ENCODE measurements at places on chromosomes 16 and 17. TPM values are rescaled to one million over a fixed set of nuclear protein-coding genes. Genes with fewer than 3 reads are reported as not detected.

- H3K27me3 ChIP-seq = no peaks in the 10 kb centered on the region
- peaks cover 30% of the 10 kb centered on the region for H3K4me1 ChIP-seq
- peak overlapping the region; percentile 90 for H3K4me3 ChIP-seq
- peak overlapping the region; percentile 97 for H3K27ac ChIP-seq
- no peaks in the 10 kb centered on the region for H3K36me3 ChIP-seq
- peak; percentile 9 for DNase-seq
Measured at GRCh38 chr16:71807905-71808592, 585 bp downstream of the AP1G1 start.

DNA sequence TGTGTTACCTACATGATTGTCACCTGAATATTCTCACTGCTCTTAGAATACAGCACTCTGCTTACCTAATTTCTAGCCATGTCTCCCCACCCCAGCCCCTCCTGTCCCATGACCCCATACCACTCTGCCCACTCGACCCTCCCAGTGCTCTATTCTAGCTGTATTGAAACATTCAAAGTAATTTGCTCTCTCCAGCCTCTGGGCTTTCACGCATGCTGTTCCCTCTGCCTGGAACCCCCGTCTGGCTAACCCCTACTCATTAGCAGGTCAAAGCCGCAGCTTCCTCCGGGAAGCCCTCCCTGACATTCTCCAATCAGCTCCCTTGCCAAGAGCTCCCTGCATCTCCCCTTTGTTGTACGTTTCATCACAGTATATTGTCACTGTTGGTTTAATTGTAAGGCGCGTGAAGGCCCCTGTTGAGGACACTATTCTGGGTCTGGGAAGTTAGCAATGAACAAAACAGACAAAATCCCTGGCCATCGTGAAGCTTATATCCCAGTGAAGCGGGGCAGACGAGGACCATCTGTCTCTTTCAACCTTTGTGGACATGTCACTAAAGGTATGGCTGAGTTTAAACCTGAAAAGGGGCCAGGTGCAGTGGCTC, 72.3 kb upstream of the LHX1 start:
- no peak overlapping the region for H3K27ac ChIP-seq
- no peak overlapping the region for H3K4me3 ChIP-seq
- no peaks in the 10 kb centered on the region for H3K27me3 ChIP-seq
- no peaks in the 10 kb centered on the region for H3K4me1 ChIP-seq

DNA sequence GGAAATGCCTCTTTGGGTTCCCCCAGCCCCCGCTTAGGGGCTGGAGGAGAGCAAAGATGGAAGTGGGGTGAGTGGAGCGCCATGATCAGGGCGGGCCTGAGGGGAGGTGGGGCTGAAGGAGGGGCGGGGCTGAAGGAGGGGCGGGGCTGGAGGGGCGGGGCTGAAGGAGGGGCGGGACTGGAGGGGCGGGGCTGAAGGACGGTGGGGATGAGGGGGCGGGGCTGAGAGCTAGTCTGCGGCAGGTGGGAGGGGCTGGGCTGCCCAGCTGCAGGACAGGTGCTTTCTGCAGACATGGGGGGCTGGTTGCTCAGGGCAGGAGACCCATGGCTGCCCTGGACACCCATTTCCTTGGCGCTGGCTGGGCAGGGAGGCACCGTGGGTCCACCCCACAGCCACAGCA, 39.1 kb upstream of the PABPN1L start:
- H3K27me3 ChIP-seq = no peaks in the 10 kb centered on the region
- no peak overlapping the region for H3K27ac ChIP-seq
- no peak overlapping the region for H3K4me3 ChIP-seq
- H3K4me1 ChIP-seq = no peaks in the 10 kb centered on the region
- no peak for DNase-seq

Gene ZP2
- not detected for total RNA-seq

DNA sequence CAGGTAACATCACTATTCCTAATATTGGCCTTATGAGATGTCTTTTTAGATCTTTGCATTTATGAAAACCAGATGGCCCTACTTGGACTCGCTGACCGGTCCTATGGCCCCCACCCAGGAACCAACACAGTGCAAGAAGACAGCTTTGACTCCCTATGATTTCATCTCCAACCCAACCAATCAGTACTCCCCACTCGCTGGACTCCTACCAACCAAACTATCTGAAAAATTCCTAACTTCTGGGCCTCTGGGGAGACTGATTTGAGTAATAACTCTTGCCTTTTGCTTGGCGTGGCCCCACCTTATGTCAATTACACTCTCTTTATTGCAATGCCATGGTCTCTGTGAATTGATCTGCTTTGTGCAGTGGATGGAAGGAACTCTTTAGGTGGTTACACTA, 828.9 kb downstream of the CDH11 start:
- no peak overlapping the region for H3K27ac ChIP-seq
- no peaks in the 10 kb centered on the region for H3K27me3 ChIP-seq
- no peak for DNase-seq
- H3K4me3 ChIP-seq = no peak overlapping the region
- H3K4me1 ChIP-seq = no peaks in the 10 kb centered on the region

GRCh38 chr16:17446661-17447060, 24.1 kb downstream of the XYLT1 start:
- no peaks in the 10 kb centered on the region for H3K27me3 ChIP-seq
- DNase-seq = no peak
- H3K4me3 ChIP-seq = no peak overlapping the region

DNA sequence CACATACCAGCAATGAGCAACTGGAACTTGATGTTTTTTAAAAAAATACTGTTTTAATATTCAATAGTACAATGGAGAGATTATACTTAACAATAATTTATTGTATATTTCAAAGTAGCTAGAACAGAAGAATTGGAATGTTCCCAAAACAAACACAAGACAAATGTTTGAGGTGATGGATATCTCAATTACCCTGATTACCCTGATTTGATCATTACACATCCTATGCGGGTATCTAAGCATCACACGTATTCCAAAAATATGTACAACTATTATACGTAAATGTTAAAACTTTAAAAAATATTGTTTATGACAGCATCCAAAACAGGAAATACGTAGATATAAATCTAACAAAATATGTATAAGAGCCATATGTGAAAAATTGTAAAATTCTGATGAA, 96.8 kb downstream of the DYNLRB2 start:
- H3K27ac ChIP-seq = no peak overlapping the region
- H3K36me3 ChIP-seq = no peaks in the 10 kb centered on the region
- no peaks in the 10 kb centered on the region for H3K4me1 ChIP-seq
- no peaks in the 10 kb centered on the region for H3K27me3 ChIP-seq
- H3K4me3 ChIP-seq = no peak overlapping the region

Data from CD8-positive, alpha-beta memory T cell (primary cell).